ENCODE measurements at places on chromosomes 16 and 17.

DNA sequence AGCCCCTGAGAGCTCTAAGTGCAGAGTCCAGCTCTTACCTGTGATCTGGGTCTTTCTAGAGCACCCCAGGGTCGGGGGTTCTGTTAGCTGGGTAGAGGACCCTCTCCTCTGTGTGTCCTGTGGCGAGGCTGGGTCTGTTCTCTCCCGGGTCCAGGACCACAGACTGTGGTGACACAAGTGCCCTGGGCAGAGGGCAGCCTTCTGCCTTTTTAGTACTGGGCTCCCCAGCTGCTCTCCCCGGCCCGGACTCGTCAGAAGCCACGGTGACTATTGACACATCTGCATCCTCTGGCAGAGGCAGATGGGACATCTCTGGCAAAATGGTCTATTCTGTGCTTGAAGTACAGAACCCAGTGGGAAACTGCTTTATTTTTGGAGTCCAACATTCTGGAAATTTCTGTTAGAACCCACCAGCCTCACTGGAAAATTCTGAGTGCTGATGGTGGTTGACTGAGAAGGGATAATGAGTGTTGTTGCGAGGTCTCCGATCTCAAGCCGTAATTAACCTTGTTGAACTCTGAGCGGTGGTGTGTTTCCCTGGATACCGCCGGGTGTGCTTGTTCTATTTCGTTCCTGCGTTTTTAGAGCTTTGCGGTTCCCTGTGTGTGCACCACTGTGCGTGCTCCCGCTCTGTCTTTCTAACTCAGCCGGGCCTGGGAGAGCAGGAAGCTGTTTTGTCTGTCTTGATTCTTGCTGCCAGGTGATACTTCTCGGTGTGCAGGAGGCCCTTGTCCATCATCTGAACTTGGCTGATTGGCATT, 26.0 kb upstream of the NUDT16L1 start:
- DNase-seq: no peak

DNA sequence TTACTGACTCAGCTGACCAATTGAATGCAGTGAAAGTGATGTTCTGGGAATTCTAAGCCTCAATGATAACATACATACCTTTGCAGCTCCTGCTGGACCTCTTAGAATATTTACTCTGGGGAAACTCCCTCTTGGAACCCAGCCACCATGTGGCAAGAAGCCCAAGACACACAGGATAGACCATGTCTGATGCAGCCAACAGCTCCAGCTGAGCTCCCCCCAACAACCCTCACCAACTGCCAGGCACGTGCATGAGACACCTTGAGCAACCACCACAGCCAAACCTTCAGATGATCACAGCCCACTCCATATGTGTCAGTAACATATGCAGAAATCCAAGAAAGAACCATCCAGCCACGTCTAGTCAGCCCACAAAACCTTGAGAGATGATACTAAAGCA, 53.0 kb downstream of the XYLT1 start:
- DNase-seq: no peak

DNA sequence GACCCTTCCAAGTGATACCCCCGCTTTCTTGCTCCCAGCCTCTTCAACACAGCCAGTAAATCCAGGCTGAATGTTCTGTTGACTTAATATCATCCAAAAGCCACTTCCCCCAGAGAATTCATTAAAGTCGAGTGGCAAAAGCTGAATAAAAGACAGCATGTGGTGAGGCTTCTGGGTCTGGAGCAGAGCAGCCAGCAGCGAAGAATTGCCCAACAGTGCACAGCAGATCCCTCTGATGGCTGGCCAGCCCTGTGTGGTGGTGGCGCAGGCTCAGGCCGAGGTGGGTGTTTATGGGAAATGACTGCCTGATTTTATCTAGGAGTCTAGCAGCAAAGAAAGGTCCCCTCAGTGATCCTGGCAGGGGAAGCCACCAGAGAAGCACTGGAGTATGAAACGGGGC, 30.3 kb upstream of the RCVRN start:
- DNase-seq: no peak

DNA sequence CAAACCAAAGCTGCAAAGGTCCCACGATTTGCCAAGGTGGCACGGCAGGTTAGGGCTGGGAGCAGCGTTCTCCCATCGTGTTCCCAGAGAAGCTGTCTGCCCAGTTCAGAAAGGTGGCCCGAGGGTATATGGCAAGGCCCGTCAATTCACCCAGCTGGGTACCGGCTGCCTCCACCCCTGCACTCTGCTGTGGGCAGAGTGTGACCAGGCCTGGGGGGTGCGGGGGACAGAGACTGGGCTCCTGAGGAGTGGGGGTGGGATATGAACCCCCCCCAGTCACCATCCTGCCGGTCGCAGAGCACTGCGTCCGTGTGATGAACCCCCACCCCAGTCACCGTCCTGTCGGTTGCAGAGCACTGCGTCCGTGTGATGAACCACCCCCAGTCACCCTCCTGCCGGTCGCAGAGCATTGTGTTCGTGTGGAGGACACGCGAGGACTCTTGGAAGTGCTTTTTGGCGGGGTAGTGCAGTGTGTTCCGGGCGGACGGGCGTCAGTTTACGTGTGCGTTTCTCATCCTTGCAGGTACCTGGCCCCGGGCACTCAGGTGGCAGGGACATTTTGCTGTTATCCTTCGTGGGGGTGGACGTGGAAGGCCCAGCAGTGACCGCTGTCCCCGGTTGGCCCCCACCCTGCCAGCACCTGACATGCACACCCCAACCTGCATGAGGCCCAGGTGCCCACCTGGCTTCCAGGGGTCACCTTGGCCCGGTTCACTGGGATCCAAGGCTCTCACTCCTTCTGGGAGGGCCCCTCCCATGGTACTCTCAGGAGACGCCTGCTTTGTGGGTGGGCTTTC, 2.7 kb upstream of the FASN start:
- DNase-seq: no peak

GRCh38 chr16:53545433-53545832, 42.4 kb upstream of the AKTIP start:
- no peak for DNase-seq

DNA sequence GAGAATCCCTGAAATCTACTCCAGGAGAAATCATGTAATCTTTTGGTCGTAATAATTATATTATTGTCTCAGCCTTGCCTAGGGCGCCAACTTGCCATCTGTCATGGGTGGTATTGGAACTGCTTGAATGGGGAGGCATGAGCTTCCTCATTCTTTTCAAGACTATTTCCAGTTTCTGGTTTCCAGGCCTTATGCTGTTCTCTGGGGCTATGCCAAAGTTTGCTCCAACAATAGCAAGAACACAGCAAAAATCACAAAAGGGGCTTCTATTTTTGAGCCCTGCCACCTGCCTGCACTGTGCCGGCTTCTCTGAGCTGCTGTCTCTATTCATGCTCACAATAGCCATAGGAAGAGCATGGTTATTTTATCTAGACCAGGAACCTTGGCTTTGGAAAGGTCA, 111.7 kb downstream of the SPECC1 start:
- no peak for DNase-seq

DNA sequence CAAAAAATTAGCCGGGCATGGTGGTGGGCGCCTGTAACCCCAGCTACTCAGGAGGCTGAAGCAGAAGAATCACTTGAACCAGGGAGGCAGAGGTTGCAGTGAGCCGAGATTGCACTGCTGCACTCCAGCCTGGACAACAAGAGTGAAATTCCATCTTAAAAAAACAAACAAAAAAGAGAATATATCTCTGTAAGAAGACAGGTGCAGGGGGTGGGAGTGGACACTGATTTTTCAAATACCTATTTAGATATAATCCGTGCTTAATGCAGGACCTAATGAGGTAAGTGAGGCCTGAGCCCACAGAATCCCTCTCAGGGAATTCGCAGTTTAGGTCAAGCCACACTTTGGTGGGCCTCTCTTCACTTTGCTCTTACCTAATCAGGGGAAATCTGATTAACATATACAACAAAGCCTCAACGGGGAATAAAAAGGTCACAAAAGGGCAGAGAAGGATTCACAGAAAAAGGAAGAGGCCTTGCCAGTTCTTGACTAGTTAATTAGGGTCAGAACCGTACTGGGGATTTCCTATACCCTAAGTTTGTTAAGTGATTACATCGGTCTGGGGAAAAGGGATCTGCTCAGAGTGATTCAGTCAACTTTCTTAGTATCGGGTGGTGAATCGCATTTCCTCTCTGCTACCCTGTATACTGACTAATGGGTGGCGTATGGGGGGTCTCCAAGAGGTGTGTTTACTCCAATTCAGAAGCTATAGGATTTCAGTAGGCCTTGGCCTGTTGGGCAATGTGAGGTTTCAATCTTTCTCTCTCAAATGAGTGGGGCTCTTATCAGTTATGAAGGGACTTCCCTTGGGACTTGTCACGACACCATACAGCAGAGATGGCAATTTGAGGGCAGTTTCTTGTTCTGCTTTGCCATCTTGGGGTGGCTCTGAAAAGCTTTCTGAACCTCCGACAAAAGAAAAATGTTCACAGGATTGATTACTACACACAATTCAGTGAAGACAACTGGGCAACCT, 1.9 kb upstream of the NFAT5 start:
- no peak for DNase-seq

DNA sequence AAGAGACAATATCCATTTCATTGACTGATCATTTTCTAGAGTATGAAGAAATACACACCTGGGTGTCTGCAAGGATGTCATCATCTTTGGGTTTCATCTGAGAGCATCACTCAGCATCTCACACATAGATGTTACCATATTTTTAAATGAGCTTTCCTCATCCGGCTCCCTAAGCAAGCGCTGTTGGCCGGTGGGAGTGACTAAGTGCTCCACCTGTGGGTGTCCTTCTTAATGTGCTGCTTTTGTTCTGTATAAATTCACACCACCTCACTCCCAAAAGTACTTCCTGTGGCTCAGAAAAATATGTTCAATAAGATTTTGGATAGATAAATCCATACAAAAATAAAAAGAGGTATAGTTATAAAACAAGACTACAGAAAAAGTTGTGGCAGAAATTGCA, 7.4 kb downstream of the SSTR2 start:
- no peak for DNase-seq

DNA sequence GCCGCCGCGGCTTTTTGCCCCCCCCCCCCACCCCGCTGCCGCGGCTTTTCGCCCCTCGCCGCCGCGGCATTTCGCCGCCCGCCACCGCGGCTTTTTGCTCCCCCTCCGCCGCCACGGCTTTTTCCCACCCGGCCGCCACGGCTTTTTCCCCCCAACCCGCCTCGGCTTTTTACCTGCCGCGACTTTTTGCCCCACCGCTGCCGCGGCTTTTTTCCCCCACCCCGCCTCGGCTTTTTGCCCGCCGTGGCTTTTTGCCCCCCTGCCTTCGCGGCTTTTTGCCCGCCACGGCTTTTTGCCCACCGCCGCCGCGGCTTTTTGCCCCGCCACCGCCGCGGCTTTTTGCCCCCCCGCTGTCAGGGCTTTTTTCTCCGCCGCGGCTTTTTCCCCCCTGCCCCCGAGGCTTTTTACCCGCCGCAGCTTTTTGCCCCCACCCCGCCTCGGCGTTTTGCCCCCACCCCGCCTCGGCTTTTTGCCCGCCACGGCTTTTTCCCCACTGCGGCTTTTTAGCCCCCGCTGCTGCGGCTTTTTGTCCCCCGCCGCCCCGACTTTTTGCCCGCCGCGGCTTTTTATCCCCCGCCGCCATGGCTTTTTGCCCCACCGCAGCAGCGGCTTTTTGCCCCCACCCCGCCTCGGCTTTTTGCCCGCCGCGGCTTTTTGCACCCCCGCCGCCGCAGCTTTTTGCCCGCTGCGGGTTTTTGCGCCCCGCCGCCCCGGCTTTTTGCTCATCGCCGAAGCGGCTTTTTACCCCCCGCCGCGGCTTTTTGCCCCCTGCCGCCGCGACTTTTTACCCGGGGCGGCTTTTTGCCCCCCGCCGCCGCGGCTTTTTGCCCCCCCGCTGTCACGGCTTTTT, 527.8 kb upstream of the WSB1 start:
- no peak for DNase-seq

DNA sequence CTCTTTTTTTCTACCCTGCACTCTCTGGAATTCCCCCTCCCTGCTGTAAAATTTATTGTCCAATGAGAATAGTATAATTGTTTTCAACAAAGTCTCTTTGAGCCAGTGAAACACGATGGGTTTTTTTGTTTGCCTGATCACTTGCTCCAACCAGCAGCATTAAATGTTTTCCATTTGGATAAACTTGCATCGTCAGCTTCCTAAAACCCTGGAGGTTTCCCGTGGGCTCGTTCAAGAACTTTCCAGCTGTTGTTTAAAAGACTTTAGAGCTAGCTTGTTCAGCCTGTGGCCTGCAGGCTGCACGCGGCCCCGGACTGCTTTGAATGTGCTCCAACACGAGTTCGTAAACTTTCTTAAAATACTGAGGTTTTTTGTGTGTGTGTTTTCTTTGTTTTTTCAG, 14.9 kb downstream of the NAGPA start:
- DNase-seq: no peak

- DNase-seq: no peak
These were observed at the start of gene PRRT2 for GRCh38 chr16:29811896-29812665. Gene PRRT2 (plus strand): TSS chr16:29812193. CDS start chr16:29813055, 862 bp downstream.

GRCh38 chr17:62625184-62625869, 2.1 kb upstream of the MRC2 start:
- no peak for DNase-seq

GRCh38 chr16:79672524-79672923, 72.0 kb upstream of the MAF start:
- no peak for DNase-seq

DNA sequence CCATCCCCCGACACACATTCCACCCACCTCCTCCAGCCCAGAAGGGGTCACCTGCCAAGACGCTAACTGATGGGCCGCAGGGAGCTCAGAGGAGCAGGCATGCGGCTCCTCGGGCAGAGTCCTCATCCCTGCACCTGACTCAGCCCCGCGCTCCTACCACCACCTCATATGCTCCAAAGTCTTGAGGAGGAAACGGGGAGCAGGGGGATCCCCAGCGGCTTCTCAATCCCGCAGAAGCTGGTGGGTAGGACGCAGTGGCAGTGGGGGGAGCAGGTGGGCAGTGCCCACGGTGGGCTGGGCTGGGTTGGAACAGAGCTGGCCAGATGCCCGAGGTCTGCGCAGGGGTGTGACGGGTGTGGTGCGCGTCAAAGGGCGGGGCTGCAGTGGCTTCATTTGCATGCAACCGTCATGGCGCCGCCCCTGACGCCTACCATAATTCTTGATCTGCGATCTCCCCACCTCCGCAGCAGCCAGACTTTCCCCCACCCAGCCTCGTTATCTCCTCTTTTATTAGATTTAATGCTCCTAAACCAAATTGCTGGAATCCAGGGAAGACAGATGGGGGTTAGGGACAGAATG, 39.0 kb upstream of the EMP2 start:
- no peak for DNase-seq

DNA sequence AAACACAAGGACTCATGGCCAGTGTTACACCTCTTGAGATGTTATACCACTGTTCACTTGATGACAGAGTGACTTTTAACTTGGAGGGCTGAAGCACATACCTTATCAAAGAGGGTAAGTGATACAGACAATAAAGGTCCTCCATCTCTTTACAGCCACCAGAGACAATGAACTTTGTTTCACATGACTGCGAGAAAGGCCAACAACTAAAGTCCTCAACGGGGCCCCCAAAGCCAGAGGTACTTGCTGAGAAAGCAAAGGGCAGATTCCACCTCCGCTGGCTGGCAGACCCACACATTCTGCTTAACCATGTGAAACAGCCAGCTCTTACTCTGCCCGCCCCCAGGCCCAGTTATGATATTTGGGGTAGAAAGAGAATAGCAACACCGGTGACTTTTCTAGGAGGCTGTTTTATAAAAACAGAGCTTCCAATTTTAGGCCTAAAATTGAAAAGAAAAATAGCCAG, 21.4 kb downstream of the DCUN1D3 start:
- no peak for DNase-seq
